Adrenal gland (tissue), 19 donors: ENCODE measurements at places on chromosomes 11 and 22. TPM values are rescaled to one million over a fixed set of nuclear protein-coding genes. Genes with fewer than 3 reads are reported as not detected.

The KCNK4 gene
- not detected for polyA plus RNA-seq

The LTO1 gene
- 23.0 TPM for polyA plus RNA-seq

The UBTFL1 gene
- polyA plus RNA-seq = not detected

The OR10A2 gene
- not detected for polyA plus RNA-seq

The SUSD2 gene
- polyA plus RNA-seq = 23.2 TPM

The TSSK2 gene
- 0.32 TPM for polyA plus RNA-seq

The USP2 gene
- polyA plus RNA-seq = 11.8 TPM

The OR8U1 gene
- not detected for polyA plus RNA-seq

The PKDREJ gene
- 0.07 TPM for polyA plus RNA-seq

The SHANK3 gene
- polyA plus RNA-seq = 21.3 TPM

The NFAM1 gene
- polyA plus RNA-seq = 1.1 TPM

The MTMR2 gene
- 25.3 TPM for polyA plus RNA-seq

The GAL3ST3 gene
- not detected for polyA plus RNA-seq

The PDE3B gene
- polyA plus RNA-seq = 2.1 TPM

The LRRC32 gene
- 63.7 TPM for polyA plus RNA-seq
